Liver (tissue), 10 donors: ENCODE measurements at places on chromosomes 5 and 9. TPM values are rescaled to one million over a fixed set of nuclear protein-coding genes. Genes with fewer than 3 reads are reported as not detected.
A peak's percentile ranks its signal among the peaks of the same experiment; 100 is the strongest.

DNA sequence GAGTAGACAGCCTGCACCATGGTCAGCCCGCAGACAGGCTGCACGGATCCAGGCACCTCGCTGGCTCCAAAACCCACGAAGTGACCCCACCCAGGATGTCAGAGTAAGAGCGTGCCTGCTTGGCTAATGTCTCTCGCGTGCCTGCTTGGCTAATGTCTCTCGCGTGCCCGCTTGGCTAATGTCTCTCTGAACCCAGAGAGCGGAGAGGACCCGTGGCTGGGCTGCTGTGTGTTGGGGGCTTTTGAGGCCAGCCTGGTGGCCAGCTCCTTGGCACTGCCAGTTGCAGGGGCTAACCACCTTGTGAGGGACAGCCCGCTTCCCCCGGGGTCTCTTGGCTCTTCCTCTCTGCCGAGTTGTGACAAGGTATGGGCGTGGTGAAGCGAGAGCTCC lies 8.9 kb upstream of the RXRA start:
- DNase-seq = peak; percentile 52

DNA sequence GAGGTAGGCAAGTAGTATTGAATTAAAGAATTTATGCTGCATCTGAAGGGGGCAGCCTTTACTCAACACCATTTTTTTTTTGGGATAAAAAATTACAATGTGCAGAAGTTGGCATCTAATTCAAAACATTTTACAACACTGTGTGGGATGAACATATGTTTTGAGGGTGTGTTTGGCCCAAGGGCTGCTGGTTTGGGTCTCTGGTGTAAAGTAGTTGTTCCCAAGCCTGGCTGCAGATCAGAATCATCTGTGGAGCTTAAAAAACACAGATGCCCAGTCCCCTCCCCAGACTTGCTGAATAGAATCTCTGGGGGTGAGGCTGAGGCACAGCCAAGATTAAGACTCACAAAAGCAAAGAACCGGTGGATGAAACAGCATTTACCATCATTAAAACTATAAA lies 33.0 kb upstream of the PDZD2 start:
- no peak for DNase-seq

- no peak for DNase-seq
Observed at GRCh38 chr9:134660407-134660806, 18.8 kb downstream of the COL5A1 start.

GRCh38 chr9:111891910-111892499 lies 4.6 kb upstream of the UGCG start:
- DNase-seq = no peak

DNA sequence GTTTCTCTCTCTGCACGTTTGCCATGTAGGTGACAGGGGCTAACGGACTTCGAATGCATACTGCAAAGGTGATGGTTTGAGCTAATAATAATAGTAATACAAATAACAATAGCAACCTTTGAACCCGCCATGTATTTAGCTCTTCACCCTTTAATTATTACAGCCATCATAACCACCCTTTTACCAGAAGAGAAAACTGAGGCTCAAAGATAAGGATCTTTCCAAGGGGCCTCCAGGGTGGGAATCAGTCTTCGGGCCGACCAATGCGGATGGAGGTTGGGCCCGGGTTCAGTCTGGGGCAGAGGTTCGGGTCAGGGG lies 494 bp downstream of the CDKN2AIPNL start:
- no peak for DNase-seq

DNA sequence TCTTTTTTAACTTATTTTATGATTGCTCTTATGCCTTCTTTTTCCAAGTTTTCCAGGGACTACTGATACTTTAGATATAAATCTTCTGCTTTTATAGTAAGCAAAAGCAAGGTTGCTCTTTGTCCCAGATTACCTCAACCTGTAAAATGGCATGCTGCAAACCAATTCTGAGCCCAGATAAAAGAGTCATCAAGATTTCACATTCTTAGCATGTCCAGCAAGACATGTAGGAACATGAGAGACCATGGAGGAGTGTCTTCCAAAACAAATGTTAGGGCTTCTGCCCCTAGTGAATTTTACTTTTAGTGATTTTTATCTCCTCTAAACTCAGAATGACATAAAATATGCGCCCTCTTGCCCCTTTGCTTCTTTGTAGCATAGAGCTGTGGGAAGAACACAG lies 7.0 kb upstream of the CDC20B start:
- no peak for DNase-seq

DNA sequence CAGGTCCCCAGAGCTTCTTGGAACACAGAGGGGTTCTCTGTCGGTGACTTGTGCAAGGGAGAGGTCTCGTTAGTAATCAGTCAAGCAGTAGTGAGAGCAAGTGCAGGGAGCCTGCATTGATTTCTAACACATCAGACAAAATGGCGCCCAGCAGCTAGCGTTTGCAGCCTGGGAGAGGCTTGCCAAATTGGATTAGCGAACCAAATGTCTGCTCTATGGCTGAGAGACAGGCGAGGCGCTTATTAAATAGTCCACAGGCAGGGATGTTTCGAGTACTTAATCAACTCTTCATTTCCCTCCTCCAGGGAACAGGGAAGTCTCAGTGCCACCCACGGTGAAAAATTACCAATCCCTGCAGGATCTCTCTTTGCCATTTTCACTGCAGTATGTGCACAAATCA lies 131.4 kb upstream of the SHB start:
- no peak for DNase-seq

GRCh38 chr5:78109891-78110324 lies 184.6 kb downstream of the AP3B1 start:
- DNase-seq = no peak

DNA sequence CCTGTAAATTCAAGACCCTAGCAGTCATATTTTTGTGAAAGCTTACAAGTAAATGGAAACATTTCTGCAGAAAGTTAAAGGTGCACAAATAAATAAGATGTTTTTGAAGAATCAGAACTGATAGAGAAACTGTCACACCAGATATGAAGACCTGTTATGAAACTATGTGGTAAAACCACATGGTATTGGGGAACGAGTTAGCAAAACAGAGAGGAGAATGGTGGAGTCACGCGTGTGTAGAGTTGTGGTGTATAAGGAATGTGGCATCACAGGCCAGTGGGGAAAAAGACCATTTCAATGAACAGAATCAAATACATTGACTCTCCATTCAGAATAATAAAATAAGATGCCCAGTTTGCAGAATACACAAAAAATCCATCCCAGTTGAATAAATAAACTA lies 477.2 kb downstream of the ICE1 start:
- no peak for DNase-seq

GRCh38 chr5:147321569-147321968 lies 86.7 kb downstream of the STK32A start:
- DNase-seq = no peak

GRCh38 chr9:130885484-130886375 lies 10.9 kb downstream of the QRFP start:
- no peak for DNase-seq

DNA sequence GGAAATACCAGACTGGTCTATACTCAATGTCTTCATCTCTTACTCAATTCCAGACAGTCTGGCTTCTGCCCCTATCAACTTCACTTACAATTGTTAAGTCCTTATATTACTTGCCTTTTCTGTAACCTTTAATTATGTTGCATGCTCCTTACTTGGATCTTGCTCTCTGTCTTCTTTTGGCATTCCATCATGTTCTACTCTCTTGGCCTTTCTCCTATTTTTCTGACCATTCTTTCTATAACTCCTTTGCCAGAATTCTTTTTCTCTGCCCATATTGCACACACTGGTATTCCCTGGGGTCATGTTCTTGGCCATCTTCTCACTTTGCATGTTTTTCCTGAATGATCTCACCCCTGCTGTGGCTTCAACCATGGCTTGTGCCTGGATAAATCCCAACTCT lies 209.8 kb upstream of the ZNF462 start:
- no peak for DNase-seq

- no peak for DNase-seq
Observed at GRCh38 chr5:122702524-122702875, 72.4 kb upstream of the SNX2 start.

The MSX2 gene
- 0.09 TPM for polyA plus RNA-seq

The CXCL14 gene
- polyA plus RNA-seq = 13.7 TPM

The CTNNAL1 gene
- 22.8 TPM for polyA plus RNA-seq
